CD4-positive, alpha-beta T cell treated with Interleukin-6 at 100 ng/mL for 8 hours (primary cell): ENCODE measurements at places on chromosomes 6 and 20.

- DNase-seq, result no peak
Observed at GRCh38 chr6:133392015-133392414, 150.9 kb downstream of the EYA4 start.

GRCh38 chr6:116173928-116174327, 48.0 kb upstream of the COL10A1 start:
- DNase-seq, result no peak

DNA sequence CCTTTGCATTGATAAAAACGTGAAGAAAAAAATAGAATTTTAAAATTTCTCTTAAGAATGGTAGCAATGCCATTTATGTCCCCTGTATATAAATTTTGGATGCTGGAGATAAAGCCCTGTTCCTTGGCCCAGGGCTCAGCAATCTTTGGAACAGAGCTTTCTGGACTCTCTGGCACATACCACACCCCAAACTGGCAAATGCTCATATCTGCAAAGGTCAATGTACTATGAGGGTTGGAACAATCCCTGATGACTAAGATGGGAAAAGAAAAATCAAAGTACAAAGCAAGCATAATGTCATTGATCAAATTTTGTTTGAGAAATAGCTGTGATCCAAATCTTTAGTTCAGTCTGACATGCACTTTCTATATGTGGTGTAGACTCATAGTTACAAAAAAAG, 158.1 kb upstream of the HCRTR2 start:
- no peak for DNase-seq

GRCh38 chr20:44851545-44851944, 34.0 kb upstream of the YWHAB start:
- DNase-seq, result no peak

DNA sequence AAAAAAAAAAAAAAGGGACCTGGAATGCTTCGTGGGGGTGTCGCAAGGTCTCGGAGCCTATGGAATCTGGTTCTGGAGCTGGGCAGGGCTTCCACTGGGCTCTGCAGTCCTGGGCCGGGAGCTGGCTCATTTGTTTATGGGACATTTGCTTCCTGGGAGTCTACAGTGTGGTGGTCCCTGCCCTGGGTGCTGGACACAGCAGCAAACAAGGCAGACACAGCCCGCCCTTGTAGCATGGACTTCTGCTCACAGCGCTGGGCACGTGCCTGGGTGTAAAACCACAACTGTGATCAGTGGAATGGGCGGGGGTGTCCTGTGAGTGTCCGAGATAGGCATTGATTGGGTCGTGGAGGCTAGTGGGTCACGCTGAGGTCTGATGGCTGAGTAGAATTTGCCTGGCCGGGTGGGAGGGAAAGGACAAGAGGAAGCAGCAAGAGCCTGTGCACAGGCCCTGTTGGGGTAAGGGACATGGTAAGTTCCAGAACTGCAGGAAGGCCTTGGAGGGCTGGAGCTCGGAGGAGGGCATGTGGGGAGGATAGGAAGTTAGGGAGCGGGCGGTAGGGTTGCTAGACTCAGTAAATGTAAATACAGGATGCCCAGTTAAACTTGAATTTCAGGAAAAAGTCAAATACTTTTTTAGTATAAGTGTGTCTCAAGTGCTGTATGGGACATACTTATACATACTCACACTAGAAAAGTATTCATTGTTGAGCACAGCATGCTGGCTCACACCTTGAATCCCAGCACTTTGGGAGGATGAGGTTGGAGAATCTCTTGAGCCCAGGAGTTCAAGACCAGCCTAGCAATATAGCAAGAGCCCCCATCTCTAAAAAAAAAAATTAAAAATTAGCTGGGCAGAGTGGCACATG, 61.3 kb upstream of the PMEPA1 start:
- DNase-seq, result no peak

DNA sequence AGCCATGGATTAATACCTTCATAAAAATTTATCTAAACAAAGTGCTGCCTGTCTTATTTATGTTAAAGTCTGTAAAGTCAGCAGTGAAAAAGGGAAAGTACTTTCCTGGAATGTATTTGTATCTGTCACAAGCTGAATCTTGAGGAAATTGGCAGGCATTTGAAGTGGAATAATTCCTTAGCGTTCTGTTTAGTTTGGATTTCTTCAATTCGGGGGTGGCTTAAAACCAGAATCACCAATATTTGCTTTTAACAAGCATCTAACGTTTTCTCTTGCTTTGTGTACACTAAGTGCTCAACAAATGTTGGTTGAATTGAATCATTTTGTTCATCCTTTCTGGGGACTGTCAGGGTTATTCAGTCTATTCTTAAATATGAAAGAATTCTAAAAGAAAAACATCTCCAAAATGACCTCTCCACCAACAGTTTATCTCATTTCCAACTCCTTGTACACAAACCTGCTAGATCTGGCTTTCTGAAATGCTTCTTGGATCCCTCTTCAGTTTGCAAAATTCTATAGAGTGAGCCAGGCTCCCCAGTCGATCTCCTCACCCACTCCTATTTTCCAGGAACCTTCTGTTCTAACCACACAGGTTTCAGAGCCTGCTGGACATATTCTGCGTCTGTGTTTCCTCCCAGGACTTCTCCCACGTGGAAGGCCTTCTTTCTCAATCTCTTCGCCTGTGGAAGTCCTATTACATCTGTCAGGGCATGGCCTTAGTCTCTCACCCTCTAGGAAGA, 2.0 kb upstream of the NPEPL1 start:
- DNase-seq, result no peak

- no peak for DNase-seq
Observed at GRCh38 chr20:49160057-49160929, 27.8 kb downstream of the STAU1 start.

DNA sequence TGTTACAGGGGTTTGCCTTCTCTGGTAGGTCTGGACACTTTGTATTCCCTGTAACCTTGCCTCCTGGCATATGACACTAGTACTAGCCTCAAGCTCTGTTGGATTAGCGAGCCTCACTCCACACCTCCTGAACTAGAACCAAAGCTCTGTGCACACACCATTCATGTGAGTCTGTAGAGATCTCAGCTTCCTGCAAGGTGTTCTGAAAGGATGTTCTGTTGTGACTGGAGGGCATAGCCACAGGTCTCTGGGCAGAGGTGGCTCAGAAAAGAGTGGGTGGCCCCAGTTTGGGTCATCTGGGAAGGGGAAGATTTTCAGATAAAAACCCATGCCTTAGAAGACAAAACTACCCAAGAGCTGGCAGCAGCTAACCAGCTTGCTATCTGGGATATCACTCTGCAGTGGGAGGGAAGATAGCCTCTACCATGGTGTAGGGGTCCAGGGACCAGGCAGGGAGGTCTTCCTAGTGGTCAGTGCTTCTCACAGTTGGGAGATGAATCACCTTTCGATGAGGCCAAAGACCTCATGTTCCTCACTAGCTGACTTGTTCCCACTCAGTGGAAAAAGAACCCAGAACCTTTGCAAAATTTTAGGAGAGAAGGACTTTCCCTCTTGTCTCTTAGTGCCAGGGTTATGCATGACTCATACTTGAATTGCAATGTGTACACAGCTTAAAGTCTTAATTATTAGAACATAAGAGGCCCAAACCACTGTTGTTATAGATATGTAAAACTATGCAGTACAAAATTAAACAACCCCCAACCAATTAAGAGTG, 41.4 kb downstream of the HLA-F start:
- DNase-seq, result no peak

GRCh38 chr6:96923871-96924493, 546 bp upstream of the KLHL32 start:
- peak; percentile 17 for DNase-seq

DNA sequence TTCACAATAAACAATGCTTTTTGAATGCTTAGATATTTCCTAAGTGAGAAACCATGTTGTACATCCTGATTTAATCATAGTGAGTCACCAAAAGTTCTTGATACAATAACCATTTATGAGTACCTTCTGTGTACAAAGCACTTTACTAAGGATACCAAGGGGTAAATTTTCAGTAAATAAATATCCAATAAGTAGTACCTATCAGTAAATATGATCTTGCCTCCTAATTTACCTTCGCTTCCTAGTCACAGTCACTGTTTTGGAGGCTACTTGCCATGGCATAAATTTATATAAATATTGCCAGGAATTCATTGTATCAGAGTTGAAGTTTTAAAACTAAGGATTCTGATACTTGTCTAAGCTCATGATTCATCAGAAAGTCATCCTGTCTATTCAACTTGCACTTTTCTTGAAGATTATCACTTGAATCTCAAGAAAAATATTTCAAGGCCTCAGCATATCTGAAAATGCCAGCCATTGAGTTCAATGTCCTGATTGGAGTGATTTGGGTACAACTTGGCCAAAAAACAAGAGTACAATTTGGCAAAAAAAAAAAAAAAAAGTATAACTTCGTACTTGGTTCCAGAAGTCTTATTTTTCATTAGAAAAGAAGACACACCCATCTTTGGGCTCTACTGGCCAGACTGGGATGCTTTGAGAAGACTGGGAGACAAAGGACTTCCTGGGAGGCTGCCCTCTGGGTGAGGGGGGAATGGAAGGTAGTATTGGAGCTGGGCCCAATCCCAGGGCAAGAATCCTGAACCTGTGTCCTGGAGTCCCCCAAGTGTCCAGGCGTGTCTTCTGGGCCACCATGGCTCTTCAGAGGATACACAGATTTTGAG, 32.8 kb downstream of the RAB22A start:
- no peak for DNase-seq

DNA sequence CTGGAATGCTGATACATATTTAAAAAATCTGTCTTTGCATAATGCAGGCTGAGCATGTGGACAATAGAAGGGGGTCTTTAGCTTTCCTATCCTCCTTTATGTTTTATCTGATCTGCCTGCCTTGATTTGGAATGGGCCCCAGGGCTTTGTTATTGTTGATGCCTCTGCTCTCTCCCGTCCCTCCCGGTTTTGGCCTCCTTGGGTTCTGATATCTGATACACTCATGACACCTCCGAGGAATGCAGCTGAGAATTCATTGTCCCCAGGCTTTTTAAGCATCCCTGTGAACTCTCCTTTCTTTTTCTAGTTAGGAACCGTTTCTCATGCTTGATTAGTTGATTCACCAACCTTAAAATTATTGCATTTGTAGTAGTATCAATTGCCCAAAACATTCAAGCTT, 185.5 kb upstream of the RALGAPA2 start:
- DNase-seq, result no peak

GRCh38 chr20:56636716-56637115, 7.6 kb downstream of the TFAP2C start:
- DNase-seq, result no peak

DNA sequence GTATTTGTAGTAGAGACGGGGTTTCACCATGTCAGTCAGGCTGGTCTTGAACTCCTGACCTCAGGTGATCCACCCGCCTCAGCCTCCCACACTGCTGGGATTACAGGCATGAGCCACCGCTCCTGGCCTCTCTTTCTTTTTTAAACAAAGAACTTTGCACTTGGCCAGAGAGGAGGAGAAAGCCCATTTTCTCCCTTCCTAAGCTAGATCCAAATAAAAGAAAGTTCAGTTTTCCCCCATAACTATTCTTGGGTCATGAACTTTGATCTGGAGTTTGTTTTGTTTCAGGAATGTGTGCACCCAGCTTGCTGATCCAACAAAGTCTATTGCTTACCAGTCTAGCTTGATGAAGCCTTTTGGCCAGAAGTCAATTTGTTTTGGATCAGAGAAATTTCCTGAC, 23.4 kb downstream of the KCNS1 start:
- DNase-seq, result no peak

DNA sequence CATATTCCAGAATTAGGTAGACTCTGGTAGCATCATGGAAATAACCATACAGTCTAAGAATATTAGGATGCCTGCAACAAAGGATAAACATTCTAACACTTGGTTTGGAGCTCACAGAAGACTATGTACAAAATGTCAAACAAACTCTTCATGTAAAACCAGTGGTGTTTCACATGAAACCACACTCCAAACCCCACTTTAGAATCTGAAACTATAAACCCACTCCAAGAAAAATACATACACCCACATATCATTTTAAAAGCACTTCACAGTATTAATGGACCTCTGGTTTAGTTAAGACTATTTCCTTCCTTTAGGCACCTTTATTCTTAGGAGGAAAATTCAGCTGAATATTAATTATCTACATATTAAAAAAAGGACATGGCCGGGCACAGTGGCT, 10.5 kb downstream of the AURKA start:
- DNase-seq, result no peak

- DNase-seq, result no peak
Observed at GRCh38 chr6:11272491-11273192, 40.2 kb upstream of the NEDD9 start.

DNA sequence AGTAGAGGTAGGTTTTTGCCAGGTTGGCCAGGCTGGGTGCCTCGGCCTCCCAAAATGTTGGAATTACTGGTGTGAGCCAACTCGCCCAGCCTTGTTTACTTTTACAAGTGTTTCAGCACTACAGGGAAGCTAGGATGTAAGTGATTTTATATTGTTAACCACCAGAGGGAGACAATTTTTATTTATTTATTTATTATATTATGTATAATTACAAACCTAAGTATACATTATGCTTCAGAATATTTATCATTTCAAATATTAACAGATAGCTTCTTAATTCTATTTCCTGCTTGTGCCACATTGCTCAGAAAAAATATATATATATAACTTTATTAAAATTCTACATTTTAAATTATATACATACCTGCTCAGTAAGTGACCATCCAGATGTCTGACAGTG, 9.8 kb downstream of the MMUT start:
- DNase-seq, result no peak

DNA sequence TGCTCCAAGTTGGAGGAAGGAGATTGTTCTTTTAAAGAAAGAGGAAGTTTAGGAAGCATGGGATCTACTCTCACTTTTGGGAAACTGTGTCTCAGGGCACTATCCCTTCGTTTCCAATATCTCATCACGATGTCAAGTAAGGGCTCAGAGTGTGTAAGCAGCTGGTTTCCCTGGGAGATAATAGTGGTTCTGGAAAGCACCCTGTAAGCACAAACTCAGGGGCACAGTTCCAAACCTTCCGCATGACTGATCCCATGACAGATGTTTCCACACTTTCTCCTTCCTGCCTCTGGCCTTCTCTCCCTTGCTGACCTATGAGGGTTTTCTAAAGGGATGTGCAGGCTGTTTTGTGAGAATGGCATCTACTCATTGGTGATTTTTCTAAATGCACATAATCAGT, 33.9 kb downstream of the ADTRP start:
- DNase-seq, result no peak

DNA sequence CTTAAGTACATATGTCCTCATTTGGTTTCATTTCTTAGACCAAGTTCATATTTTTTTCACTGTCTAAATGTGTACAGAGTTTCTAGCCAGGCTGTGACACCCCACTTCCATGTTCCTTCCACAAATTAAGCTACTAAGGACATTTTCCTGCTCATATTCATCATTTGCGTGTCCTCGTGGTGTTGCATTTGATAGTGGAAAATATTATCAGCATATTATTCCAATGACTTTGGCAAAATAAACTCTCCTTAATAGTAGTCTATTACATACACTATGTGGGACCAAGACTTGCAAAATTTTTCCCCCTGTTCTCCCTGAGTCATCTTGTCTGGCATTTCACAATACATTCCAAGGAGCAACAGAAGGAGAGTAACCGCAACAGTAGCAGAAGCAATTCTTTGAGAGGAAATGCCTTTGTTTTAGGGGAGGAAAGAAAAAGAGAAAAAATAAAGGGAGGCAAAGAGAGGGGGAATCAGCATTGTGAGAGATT, 599.2 kb downstream of the COL12A1 start:
- DNase-seq, result no peak

- DNase-seq, result no peak
Observed at GRCh38 chr20:44491635-44492395, 16.1 kb downstream of the TTPAL start.
